ENCODE measurements at places on chromosomes 6 and 20. TPM values are rescaled to one million over a fixed set of nuclear protein-coding genes. Genes with fewer than 3 reads are reported as not detected.
A peak's percentile ranks its signal among the peaks of the same experiment; 100 is the strongest.

RIMS4 gene
- not detected for total RNA-seq

CLPSL2 gene
- total RNA-seq = not detected

DNA sequence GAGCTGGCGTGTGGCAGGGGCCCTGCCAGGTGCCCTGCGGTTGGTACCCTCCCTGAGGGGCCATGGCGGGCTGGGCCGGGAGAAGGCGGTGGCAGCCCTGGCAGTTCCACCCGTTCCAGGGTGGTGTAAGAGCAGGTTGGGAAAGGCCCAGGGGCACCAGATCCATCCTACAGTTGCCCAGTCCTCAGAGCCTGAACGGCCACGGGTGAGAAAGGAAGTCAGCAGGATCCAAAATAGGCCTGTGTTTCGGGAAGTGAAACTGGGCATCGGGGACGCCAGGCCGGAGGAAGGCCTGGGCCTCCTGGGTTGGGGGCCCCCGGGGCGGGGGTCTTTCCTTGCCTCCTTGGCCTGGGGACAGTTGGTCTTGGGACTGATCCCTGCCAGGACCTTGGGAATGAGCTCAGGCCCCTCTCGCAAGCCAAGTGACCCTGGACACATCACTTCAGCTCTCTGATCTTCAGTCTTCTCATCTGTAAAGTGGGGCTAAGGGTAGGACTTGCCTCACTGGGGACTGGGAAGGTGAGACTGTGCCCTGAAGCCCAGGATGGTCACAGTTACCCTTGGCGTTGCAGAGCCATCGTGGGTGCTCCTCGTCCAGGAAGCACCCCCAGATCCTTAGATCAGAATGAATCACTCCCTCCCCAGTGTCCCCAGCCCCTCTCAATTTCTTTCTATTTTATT is 18.1 kb upstream of the NOL4L start:
- DNase-seq = no peak

DNA sequence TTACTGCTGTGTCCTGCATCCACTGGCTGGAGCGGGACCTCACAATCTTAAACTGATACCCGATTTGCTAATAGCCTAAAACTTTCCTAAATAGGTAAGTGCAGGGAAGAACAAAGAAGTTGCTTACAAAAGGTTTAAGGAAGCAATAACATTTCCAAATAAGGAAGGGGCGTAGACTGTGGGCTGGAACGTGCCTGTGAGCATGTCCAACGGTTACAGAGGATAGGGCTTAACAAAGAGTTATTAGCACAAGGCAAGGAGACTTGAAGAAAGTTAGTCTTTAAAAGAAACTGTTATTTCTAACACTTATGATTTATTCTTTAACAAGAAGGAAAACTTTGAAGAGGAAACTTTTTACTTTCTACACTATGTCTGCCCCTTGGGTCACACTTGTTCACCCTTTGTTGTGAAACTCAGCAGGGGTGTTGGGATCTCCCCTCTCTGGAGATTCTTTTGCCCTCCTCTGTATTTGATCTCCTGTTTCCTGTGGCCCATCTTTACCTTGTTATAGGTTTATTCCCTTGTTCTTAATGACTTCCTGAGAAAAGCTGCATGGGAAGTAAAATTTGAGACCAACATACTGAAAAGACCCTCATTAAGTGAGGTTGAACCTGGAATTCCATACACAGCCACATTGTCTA is 28.7 kb downstream of the KAT14 start:
- DNase-seq = peak; percentile 55

PHACTR3 gene
- 32.0 TPM for total RNA-seq

GRCh38 chr20:35984382-35984781 is 16.0 kb downstream of the CNBD2 start:
- DNase-seq = no peak

C20orf204 gene
- 1.2 TPM for total RNA-seq
